Activated naive CD4-positive, alpha-beta T cell treated with anti-CD3 and anti-CD28 coated beads for 36 hours (primary cell): ENCODE measurements at places on chromosomes 3 and 15.

DNA sequence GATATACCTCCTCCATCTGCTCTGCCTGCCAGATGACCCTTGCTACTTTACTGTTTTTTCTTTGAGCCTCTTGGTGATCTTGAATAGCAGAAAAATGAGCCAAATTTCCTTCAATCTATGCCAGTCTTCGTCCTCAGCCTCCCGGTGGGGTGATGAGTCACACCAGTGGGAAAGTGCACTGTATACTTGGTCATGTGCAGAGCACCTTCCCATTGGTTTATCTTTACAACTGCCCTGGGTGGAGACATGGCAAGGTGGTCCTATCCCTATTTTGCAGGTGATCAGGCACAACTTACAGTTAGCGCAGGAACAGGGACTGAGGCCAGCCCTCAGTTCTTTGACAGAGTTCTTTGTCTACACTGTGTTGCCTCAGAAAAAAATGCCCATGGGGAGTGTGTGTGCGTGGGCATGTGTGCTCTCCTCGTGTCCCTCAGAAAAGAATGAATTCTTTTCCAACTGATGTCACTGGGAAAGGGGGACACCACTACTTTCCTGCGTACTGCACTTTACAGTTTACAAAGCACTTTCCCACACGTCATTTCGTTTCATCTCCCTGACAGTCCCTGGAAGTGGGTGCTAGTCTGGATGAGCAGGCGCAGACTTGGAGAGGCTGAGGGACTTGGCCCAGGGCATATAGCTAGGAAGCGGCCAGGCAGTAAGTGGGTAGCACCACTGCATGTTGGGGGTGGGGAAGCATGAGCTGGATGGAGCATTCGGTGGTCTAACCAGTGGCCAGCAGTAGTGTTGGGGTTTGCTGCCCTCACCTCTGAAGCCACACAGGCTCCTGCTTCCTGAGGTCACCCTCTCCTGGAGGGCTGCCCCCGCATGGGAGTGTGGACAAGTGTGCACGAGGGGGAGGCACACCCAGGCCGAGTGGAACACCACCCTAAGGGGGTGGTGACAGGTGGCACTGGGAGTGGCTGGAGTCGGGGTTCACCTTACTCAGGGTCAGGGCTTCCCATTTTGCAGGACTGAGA is 24.1 kb downstream of the SMAD3 start:
- no peak for DNase-seq

DNA sequence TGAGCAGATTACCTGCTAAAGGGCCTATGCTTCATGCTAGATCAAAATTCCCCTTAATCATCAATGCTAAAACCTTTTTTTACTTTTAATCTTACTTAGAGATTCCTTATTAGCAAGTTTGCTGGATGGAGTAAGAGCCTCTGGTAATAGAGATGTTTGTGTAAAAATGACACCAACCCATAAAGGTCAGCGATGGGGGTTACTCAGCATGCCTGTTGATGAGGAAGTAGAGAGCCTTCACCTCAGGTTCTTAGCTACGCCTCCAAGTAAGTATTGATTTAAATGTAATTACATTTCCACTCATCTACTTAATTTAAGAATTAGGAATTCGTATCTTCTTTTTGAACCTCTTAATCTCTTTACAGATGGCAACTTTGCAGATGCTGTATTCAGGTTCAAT is 38.8 kb downstream of the DNAJC13 start:
- no peak for DNase-seq

DNA sequence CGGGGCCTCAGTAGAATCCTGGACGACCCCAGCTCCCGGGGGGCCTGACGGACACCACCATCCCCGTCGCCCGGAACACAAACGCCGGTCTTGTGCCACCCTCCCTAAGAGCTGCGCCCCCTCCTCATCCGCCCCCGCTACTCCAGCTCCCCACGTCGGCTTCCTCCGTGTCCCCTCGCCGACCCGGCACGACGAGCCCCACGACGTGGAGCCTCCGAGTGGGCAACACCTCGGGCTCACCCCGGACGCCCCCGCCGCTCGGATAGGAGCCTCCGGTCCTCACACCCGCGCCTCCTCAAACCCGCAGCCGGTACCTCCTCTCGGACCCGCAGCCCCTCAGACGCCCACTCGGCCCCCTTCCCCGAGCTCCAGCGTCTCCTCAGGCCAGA is 525 bp downstream of the NPTN start:
- DNase-seq = peak; percentile 32

- DNase-seq = peak; percentile 63
Observed at GRCh38 chr15:31483053-31483985, 156.7 kb downstream of the KLF13 start.

DNA sequence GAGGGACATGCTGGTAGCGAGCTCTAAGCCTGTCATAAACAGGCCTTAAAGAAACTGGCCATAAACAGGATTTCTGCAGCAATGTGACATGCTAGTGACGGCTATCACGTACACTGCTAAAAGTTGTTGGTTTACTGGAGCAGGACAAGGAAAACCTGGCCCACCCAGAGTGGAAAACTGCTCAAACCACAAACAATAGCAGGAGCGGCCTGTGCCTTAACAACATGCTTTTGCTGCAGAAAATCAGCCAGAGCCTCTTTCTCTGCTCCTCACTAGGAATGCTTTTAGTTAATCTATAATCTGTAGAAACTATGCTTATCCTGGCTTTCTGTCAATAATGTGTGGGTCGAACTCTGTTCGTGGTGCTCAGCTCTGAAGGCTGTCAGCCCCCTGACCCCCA is 202.9 kb upstream of the UBE3A start:
- DNase-seq = no peak

GRCh38 chr3:131503320-131503635 is 507 bp upstream of the MRPL3 start:
- no peak for DNase-seq

DNA sequence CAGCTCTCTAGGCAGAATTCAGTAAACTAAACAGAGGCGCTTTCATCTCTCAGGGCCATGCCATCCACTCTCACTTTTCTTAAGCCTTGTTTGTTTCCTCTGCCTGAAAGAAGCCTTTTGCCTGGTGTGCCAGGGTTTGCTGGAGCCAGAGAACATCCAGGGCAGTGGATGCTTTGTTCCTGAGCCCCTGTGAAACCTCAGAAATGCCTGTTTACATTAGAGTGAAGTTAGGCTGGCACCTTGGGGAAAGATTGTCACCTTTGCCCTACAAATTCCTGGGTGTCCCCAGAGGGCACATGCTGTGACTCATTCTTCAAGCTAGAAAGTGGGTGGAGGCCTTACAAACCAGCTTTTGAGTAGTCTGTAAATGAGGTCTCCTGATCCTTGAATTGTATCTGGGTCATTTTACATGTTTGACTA is 10.7 kb upstream of the TRAK1 start:
- DNase-seq = peak; percentile 40

- no peak for DNase-seq
Observed at GRCh38 chr3:105223815-105224214, 142.9 kb upstream of the ALCAM start.
